ENCODE measurements at places on chromosomes 16 and 17. TPM values are rescaled to one million over a fixed set of nuclear protein-coding genes. Genes with fewer than 3 reads are reported as not detected.

Gene TLCD1
- 14.7 TPM for total RNA-seq

Gene USP43
- 8.8 TPM for total RNA-seq

Gene CCL16
- total RNA-seq, result not detected

Gene FZD2
- 0.60 TPM for total RNA-seq

Gene KRTAP9-8
- not detected for total RNA-seq

Gene MYL11
- 2.2 TPM for total RNA-seq

Gene RHBDL3
- total RNA-seq, result 0.08 TPM

Gene SDR42E2
- not detected for total RNA-seq

Gene HAP1
- 1.4 TPM for total RNA-seq

Gene GNAO1
- total RNA-seq, result 0.64 TPM

Gene KRT25
- total RNA-seq, result not detected

Gene CCL8
- total RNA-seq, result not detected

Gene OTOA
- 0.04 TPM for total RNA-seq

Gene GDPD1
- 0.96 TPM for total RNA-seq

Gene OR4D1
- total RNA-seq, result not detected

Gene WNT9B
- not detected for total RNA-seq

Gene HASPIN
- 3.4 TPM for total RNA-seq

Gene TBC1D26
- total RNA-seq, result not detected

Gene TEX14
- total RNA-seq, result 0.24 TPM

Gene ITGAX
- total RNA-seq, result 1.9 TPM

Gene MED1
- 18.7 TPM for total RNA-seq

Measured in esophagus mucosa (tissue), 1 donor.